ENCODE measurements at places on chromosomes 2 and 18.

- DNase-seq, result no peak
Observed at GRCh38 chr2:73984922-73985307, 205 bp downstream of the TET3 start.

DNA sequence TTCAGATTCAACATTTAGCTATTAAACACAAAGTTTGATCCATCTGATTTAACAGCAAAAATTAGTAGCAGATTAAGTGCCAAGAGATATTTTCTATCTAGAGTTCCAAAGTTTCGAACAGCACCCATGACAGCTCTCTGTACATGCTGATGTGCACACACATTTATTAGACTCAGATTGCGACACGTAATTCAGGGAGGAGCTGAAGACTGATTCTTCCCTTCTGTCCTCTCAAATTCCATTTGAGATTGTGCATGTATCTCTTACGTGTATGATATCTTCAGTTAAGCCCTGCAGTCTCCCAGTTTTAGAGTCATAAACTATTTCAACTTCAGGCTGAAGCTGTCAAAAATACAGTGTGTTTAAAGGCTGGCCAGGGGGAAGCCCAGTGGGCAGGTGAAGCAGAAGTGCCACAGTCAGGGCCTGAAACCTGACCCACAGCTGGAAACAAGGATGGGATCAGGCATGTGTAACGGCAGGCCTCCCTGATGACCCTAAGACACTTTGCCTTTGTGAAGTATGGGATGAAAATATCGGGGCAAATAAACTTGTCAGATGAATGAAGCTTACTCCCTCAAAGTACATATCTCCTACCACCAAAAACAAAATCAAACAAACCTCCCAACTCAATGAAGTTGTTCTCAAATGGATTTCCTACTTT is 30.6 kb downstream of the CYB5A start:
- DNase-seq, result no peak

DNA sequence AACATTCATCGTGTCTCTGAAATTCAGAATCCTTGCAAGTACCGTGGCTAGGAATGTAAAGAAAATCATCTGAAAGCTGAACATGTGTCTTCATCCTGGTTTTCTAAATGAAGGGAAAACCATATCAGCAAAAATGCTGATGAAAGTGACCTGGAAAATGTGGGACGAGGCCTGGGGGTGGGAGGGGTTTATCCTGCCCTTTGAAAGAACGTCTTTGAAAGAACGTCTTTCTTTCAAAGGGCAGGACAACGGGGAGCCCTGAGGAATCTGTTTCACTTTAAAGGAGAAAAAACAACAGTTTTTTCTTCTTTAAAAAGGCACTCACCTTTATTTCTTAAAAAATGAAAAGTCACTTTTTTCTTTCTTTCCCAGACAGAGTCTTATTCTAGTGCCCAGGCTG is 185.2 kb downstream of the ALPK2 start:
- DNase-seq, result no peak

DNA sequence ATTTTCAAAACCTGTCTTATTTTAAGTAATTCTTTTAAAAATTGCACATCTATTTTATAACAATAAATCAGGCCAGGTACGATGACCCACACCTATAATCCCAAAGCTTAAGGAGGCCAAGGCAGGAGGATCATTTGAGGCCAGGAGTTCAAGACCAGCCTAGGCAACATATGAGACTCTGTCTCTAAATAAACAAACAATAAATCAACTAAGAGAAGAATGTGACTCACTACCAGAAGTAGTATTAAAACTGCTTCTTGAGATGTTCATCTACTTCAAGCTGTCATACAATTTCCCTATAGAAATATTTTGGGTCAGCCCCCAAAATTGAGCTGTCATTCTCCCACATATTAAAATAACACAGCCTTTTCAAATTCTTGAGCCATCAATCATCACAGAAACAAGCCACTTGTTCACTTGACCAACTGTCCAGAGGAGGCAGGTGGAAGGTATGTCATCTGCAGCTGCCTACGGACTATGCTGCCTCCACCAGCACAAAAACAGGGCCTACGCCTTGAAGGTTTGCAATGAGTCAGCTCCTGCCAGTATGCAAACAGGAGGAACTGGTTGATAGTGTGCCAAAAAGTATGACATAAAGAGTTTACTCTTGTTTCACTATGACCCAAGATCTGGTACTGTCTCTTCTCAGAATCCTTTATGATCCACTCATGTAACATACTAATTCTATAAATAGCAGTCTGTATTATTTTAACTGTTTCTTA is 33.6 kb downstream of the KIDINS220 start:
- no peak for DNase-seq

DNA sequence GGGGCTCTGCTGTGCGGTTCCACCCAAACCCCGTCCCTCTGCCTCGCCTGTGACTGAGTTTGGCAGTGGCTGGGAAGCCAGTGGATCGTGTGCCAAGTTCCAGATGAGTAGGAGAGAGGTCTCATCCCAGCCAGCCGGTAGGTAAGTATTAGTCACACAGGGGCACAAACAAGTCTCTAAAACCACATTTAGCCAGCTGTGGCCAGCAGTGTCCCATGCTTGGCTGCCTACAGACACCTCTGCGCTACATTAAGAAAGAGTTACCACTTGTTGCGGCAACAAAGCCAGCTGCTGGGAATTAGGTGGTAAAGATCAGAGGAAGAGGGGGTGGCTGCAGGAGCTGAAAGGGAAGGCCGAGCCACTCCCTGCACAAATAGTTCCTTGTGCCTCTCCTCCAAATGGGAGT is 81.2 kb downstream of the GATA6 start:
- no peak for DNase-seq

DNA sequence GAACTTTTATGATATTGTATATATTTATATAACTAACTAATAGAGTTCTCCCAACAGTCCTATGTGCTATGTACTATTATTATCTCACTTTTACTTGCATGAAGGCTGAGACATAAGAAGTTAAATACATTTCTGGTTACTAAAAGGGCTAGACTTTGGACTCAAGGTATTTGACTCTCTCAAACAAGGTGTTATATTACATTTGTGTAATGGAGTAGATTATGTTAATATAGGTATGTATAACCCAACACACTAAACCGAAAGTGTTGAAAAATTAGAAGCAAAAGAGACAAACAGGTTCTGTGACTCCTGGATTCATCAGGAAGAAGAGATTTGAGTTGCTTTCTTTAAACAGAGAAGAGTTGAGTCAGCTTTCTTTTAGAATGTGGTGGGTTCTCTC is 733.6 kb upstream of the ZEB2 start:
- DNase-seq, result no peak

DNA sequence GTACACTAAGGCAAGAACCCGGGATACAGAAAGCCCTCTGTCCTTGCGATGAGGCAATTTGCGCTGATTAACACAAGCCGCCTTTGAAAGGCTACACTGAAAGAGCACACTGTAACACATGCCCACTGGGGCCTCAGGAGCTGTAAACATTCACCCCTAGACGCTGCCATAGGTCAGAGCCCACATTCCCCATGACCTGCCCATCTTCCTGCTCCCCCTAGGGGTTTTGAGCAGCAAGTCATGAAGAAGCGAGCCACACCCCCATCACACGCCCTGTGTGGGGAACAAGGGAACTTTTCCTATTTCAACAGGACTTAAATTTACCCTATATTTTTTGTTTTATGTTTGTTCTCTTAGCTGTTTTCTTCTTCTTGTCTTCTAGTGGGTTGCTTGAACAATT is 47.8 kb upstream of the SLC4A10 start:
- DNase-seq, result no peak

DNA sequence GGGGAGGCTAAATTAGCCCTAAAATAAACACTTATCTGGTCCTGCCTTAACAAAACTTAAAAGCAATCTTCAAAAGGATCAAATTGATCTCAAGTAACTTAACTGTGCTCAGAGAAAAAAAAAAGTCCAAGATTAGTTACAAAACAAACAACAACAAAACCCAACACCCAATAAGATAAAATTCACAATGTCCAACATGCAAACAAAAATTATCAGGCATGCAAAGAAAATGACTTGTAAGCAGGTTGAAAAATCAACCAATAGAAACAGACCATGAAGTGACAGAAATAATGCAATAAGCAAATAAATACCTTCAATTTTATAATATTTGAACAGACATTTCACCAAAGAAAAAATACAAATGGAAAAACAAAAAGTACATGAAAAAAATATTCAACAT is 4.0 kb upstream of the REEP1 start:
- DNase-seq, result no peak

GRCh38 chr2:20071397-20072383 is 20.3 kb upstream of the LAPTM4A start:
- DNase-seq, result peak; percentile 22

GRCh38 chr2:136135921-136136906 is 18.3 kb upstream of the CXCR4 start:
- no peak for DNase-seq

GRCh38 chr2:73114273-73114867 is 1.6 kb upstream of the RAB11FIP5 start:
- DNase-seq, result no peak

DNA sequence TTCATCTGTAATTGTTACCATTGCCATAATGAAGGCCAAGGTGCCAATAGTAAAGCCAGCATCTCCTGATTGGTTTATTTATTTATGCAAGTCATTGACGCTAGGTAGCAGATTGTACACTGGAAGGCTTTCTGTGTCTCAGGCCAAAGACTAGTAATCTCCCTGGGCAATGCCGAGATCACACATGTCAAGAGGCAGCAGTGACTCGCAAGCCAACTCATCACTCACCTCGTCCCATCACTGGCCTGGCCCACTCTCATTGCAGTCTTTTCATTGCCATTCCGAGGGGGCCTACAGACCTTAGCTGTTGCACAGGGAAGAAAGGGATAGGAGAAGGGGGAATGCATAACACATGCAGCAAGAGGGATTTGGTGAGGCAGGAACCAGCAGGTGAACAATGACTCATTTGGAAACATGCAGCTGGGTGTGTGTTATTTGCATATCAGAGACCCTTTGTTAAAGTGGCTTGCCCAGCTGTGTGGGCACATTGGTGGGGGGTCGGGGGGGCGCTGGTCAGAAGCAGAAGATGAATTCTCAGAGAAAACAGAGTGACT is 448.7 kb upstream of the HNRNPA3 start:
- no peak for DNase-seq

DNA sequence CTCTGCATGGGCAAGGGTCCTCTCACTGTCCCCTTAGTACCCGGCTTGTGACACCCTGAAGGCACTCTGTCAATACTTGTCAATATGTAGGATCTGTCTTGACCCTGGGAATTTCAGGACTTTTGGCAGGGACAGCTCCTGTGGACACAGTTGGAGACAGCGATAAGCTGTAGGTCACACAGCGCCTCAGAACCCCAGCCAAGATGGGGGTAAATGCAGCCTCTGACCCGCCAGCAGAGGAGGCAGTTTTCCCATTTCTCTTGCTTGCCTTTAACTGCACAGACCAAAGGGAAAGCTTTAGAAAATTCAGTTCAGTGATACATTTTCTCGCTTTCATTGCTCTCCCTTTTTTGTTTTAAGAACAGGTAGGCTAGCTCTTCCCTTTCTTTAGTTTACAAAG is 54.8 kb upstream of the KLHL29 start:
- DNase-seq, result no peak

DNA sequence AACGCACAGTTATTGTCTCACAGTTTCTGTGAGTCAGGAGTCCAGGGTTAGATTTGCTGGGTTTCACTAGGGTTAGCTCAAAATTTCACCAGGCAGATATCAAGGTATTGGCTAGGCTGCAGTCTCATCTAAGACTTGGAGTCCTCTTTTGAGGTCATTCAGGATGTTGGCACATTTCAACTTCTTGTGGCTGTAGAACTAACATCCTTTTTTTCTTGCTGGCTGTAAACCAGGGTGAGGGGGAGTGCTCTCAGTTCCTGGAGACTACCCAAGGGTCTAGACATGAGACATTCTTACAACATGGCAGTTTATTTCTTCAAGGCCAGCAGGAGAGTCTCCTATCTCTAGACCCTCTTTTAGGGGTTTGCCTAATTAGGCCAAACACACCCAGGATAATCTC is 12.8 kb upstream of the CAVIN2 start:
- no peak for DNase-seq

GRCh38 chr18:2111456-2111855 is 459.8 kb downstream of the METTL4 start:
- DNase-seq, result no peak

DNA sequence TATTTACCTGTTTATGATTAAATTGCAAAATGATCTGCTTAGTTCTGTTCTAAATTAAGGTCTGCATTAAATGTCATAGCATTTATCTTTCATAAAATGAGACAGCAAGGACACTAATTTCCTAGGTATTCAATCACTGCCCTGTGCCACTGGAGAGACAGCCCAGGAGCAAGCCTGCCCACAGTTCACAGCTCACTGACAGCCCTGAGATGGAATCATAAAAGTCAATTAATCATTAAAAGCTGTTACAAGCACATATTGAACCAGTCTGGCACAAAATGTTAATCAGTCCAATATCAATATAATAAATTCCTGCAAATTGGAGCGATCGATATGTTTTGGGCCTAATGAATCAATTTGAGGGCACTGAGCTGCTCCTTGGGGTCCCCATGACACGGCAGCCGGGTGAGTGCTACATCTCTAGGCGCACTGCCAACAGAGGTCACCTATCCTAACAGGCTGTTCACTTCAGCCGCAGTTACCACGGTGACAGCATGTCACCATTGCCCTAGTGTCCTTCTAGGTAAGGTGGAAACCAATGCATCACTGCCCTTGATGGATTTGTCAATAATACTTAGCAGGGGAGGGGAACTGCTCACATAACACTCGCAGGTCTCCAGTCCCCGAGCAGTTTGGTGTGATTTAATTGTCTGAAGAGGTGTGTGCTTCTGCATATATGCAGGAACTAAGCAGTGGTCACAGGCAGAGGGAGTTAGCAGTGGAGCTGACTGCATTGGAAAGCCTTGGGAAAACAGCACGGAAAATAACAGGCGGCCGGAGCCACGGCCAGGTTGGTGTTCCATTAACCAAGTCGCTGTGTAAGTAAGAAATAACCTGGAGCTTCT is 47.3 kb downstream of the POU3F3 start:
- DNase-seq, result no peak

GRCh38 chr2:196502386-196502785 is 137.1 kb upstream of the CCDC150 start:
- no peak for DNase-seq

- DNase-seq, result no peak
Observed at GRCh38 chr2:122100756-122101155, 345.3 kb downstream of the TSN start.

GRCh38 chr2:237444071-237444470 is 30.1 kb upstream of the COL6A3 start:
- DNase-seq, result no peak

DNA sequence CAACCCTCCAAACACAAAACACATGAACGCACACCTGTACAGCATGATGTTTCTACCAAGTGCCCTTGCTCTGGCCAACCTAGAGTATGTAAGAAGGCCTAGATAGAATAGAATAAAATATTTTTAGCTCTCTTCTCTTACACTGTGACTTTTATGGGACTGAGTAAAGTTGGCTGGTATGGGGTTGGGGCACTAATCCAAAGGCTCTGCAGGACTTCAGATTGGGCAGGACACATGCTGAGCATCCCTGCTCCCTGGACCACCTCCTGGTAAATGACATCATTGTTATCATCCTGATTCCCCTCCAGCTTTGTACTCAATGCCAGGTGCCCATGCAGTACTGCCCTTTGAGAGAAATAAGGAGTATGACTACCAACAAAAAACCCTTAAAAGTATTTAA is 322.2 kb downstream of the SLC8A1 start:
- no peak for DNase-seq

GRCh38 chr2:113174376-113174750 is 592 bp downstream of the PSD4 start:
- no peak for DNase-seq

Data from GOT3 (cell line).